Muscle of back (tissue), 13 donors: ENCODE measurements at places on chromosomes 12 and 14.

DNA sequence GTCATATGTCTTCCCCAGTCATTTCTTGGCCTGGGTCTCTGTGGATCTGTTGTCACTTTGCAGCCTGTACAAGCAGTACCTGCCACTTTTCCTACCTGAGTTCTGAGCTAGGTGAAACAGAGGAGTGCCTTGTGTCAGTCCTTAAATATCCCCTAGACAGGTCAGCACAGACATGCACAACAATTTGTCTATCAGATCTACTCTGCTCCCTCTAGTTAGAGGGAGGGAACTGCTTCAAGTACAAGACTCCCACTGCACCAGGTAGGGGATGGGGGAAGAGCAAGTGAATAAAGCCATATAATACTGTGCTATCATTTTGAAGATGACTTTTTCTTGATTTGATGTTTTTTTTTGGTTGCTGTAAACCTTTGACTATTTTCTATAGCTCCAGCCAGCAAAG, 39.4 kb downstream of the MIPOL1 start:
- DNase-seq, result no peak

DNA sequence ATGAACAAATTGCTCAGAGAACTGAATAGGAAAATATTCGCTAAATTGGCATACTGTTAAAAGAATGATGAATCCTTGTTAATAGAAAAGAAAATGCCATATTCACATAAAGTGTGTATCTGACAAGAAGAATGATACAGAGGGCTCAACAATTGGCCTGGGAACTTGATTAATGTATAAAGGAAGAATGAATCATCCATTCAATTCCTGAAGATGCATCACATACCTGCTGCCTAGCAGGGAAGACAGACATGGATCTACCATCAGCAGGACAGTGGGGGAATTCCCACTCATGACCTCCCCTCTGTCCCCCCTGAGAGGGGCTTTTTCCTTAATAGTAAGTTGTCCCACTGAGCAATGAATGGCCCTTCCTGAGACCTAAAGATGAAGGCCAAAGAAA, 13.5 kb downstream of the PTPN21 start:
- no peak for DNase-seq

GRCh38 chr14:104344818-104345620, 206.6 kb downstream of the KIF26A start:
- no peak for DNase-seq

- DNase-seq, result no peak
Measured at GRCh38 chr12:131378861-131379665, 331.8 kb upstream of the SFSWAP start.

- no peak for DNase-seq
Measured at GRCh38 chr12:40435251-40435650, 210.5 kb downstream of the LRRK2 start.

DNA sequence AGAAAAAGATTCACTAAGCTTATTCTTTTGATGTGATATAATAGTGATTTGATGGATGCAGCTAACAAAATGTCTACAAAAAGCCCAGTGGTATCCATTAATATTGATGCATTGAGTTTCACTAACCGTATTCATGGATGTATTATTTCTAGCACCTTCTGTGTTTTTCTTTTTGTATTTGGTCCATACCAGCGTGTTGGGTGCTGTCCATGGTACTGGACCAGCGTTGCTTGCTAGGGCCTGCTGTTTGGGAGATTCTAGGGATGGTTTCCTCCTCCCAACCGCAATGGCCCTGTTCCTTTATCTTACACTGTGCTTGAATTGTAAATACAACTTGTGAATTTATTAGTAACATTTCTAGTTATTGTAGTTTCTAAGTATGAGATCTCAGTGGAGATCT, 31.7 kb downstream of the ANO4 start:
- DNase-seq, result peak; percentile 56

DNA sequence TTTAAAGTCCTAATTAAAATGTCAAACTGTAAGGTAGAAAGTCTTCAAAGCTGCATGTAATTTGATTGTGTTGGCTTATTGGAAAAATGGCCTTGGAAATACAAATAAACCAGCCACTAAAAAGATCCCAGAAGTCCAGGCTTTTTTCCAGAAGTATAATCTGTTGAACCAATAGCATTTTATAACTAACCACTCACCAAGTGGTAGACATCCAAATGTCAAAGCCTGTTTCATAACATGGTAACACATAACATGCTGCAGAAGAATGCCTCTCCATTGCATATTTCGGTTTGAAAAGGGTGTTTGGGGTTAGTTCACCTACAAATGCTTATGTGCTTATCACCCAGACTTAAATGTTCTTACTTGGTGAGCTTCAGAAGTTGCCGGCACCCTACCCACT, 183.7 kb upstream of the DIO2 start:
- DNase-seq, result no peak

- DNase-seq, result no peak
Measured at GRCh38 chr14:61468063-61468825, 146.9 kb downstream of the PRKCH start.

GRCh38 chr14:102893452-102893851, 29.0 kb upstream of the AMN start:
- DNase-seq, result peak; percentile 86

- DNase-seq, result no peak
Measured at GRCh38 chr14:100651999-100652508, 64.8 kb upstream of the BEGAIN start.

DNA sequence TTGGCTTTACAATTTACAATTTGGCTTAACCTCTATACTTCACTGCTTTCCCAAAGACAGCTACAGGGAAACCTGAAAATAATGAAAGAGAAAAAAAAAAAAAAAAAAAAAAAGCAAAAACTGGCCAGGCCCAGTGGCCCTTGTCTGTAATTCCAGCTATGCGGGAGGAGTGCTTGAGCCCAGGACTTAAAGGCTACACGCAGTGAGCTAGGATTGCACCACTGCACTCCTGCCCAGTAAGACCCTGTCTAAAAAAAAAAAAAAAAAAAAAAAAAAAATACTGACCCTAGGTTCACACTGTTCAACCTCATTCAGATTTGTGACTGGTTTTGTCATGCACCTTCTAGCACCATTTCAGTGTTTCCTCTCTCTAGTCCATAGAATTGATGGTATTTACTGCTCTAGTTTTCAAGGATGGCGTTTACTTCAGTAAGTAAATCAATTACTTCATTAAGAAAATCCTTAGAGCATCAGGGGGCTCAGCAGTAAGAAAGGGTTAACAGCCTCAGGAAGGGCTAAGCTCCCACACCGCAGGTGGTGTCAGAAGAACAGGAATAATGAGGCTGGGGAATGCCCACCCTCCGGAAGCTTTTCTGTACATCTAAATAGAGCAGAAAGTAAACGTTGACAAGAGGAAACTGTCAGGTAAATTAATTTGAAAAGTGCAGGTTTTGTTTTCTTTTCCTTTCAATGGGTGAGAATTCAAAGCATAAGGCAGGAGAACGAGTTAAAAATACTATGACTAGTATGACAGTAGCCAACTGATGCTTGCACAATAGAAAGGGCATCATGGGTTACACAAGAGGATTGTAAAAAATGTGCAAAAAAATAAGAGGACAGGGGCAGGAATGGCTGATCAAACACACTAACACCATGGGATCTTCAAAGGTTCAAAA, 115.0 kb upstream of the MDM1 start:
- DNase-seq, result no peak

- no peak for DNase-seq
Measured at GRCh38 chr12:31813305-31813704, 84.5 kb upstream of the AMN1 start.

DNA sequence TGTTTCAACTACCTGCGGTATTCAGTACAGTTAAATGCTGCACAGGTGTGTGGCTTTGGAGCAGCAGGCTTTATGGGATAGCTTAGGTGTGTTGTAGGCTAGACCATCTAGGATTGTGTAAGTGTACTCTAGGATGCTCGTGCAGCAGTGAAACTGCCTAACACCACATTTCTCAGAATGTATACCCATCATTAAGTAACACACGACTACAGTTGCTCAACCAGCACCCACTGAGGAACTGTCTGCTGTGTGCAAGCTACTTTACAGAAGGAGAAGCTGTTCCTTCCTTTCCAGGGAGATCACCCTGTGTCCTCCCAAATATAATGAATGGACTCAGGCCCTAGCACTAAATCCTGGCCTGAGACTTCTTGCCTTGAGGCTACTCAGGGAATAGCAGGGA, 94.8 kb downstream of the SLC24A4 start:
- no peak for DNase-seq

DNA sequence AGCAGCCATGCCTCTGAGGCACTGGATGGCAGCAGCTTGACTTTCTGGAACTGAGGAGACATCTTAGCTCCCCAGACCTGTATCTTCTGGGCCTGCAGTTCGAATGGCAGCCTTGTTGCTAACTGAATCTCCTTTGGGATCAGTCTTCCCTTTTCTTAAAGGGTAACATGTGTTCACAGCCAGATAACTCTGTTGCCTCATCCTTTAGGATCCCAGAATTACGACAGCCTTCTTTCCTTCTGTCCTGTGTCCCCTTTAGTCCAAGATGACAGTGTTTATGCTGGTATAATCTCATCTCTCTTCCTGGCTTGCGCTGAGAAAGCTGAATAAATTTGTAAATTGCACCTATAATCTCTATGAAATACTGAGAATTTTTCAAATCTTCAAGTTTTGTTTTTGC, 9.1 kb upstream of the ERC1 start:
- no peak for DNase-seq

DNA sequence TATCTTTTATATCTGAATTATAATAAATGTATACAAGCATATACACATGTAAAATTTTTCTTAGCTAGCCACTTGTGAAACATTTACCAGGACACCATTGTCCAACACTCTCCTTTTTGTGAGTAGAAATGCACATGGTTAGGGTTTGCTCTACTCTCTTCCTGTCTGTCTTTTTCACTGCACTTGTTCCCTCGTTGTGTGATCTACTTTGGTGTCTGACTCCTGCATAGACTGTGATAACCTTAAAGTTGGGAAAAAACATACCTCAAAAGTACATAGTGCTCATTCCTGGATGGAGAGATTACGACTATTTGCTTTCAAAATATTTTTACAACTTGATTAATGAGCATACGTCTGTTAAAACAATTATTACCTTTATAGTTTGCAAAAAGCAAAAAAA, 294.1 kb upstream of the FLRT2 start:
- no peak for DNase-seq

DNA sequence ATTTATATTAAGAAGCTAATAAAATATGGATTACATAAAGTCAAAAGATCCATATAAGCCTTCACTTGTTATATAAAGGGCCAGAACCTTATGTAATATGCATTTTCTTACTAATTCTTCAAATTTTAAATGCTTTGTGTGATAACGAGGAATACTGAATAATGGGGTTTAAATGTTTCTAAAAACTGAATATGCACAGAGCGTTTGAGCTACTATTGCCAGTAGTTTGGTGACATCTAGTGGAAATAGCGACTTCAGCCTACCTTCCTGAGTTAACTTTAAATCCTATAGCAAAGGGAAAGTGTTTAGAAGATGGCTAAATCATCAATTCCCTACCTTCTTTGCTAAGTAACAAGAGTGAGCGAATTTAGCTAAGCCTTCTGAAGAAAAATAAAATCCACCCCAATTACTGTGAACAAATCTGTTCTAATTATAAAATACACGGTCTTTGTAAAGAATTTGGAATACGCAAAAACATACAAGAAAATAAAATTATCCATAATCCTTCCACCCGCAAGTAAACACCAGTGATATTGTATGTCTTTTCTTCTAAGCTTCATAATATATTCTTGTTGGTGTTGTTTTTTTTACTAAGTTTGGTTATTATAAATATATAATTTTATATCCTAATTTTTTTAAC, 115.5 kb upstream of the G2E3 start:
- peak; percentile 59 for DNase-seq

DNA sequence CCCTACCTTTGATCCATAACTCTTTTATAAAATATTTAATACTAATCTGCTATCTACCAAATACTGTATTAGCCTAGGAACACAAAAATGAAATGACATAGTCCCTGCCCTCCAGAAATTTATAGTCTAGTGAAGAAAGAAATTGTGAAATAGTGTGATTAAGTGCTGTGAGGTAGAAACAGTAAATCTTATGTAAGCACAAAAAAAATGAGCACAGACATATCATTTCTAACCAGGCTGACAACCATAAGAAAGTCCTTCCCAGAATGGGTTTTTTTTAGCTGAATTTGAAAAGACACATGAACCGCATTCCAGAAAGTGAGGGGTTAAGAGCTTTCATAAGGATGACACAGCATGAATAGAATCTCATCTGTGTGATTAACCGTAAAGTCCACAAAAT, 145.9 kb downstream of the SOX5 start:
- DNase-seq, result no peak

DNA sequence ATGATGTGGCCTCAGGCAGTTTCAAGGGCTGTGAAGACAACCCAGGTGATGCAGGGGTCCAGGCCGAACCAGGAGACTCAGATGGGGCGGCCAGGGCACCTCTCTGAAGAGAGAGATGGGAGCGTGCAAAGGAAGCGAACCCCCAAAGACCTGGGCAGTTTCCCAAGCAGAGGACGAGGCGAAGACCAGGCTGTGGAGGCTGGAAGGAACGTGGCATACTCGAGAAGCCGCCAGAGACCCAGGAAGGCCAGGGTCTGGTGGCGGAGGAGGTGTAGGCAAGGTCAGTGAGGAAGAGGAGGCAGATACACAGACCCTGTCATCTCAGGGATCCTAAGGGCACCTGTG, 24.7 kb downstream of the LTBP2 start:
- no peak for DNase-seq

DNA sequence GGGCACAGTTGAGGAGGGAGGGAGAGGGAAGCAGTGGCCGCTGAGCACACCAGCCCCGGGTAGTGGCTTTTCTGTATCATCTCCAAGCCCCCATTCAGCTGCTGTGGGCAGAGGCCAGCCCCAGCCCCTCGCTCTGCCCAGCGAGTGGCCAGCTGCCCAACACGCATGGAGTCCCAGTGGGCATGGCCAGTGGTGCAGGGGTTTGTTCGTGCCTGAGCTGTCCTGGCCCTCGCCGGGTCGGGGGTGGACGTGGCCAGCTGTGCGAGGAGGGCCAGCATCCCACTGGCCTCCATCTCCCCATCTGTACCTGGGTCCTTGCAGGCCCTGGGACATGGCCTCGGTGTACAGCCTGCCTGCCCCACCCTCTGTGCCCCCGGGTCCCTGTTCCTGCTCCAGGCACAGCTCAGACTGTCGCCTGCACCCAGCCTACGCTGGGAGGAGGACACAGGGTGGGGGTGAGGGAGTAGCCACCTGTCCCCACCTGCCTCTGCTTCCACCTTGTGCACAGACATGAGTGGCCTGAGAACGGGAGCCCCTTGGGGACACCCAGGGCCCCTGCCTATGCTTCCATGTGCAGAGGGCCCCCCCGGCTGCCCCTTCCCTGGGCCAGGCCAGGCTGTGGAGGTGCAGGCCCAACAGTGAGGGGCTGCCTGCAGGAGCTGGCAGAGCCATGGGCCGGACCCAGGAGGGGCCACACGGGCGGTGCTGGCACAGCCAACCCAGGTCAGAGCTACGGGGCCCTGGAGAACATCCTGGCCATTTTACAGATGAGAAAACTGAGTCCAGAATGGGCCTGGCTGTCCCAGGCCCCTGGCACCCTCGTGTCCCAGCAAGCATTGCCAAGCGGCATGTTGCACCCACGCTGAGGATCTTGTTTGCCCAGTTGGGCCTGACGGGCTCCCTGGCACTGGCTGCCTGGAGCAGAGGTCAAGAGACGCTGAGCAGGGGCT, 4.3 kb downstream of the INF2 start:
- DNase-seq, result no peak

- DNase-seq, result no peak
Measured at GRCh38 chr12:52977170-52977569, 28.3 kb downstream of the KRT18 start.
